ENCODE measurements at places on chromosomes 5 and 9.

DNA sequence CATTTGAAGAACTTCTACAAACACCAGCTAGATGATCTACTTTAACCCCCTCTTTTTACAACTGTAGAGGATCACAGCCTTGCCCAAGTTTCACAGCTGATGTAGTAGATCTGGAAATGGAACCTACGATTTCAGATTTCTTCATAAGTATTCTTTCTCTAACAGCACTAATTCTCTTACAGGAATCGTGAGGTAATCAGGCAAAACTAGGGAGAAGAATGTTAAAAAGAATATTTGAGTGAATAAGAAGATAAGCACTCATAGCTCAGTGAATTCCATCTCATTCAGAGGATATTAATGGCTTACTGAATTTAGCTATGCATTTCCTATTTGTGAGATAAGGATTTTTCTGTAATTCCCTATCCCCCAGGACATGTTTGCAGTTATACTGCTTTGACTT, 42.1 kb downstream of the NADK2 start:
- DNase-seq: no peak
- H3K4me1 ChIP-seq: no peaks in the 10 kb centered on the region
- H3K27me3 ChIP-seq: no peaks in the 10 kb centered on the region
- no peak overlapping the region for H3K27ac ChIP-seq
- H3K36me3 ChIP-seq: peaks cover 13% of the 10 kb centered on the region

DNA sequence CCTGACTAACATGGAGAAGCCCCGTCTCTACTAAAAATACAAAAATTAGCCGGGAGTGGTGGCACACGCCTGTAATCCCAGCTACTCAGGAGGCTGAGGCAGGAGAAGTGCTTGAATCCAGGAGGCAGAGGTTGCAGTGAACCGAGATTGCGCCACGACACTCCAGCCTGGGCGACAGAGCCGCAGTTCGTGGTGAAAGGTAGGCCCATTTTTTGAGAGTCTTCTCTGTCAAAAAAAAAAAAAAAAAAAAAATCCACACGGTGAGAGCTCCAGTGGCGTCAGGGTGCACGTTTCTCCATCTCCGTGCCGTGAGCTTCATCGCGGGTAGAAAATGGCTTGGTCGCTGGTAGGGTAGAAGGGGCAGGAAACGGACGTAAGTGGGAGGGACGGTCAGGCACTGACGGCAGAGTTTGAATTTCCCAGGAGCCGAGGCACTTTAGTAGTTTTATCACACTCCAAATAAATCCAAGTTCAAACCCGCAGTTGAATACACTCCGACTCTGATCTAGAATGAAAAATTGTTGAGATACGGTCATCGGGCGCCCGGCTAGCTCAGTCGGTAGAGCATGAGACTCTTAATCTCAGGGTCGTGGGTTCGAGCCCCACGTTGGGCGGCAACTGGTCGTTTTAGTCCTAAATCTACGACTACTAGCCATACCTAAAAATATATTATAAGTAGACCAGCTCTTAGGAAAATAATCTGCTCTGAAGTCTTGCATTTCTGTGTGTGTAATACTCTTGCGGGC, 2.4 kb upstream of the TRIM7 start:
- peak; percentile 89 for DNase-seq
- peaks cover 40% of the 10 kb centered on the region for H3K4me1 ChIP-seq
- peak overlapping the region; percentile 78 for H3K4me3 ChIP-seq
- H3K27ac ChIP-seq: peak overlapping the region; percentile 86
- peaks cover 4% of the 10 kb centered on the region for H3K36me3 ChIP-seq

GRCh38 chr9:76638001-76638400, 126.2 kb upstream of the PCA3 start:
- DNase-seq: no peak
- H3K27me3 ChIP-seq: peaks cover 2% of the 10 kb centered on the region
- no peak overlapping the region for H3K4me3 ChIP-seq
- no peaks in the 10 kb centered on the region for H3K36me3 ChIP-seq
- H3K27ac ChIP-seq: no peak overlapping the region

DNA sequence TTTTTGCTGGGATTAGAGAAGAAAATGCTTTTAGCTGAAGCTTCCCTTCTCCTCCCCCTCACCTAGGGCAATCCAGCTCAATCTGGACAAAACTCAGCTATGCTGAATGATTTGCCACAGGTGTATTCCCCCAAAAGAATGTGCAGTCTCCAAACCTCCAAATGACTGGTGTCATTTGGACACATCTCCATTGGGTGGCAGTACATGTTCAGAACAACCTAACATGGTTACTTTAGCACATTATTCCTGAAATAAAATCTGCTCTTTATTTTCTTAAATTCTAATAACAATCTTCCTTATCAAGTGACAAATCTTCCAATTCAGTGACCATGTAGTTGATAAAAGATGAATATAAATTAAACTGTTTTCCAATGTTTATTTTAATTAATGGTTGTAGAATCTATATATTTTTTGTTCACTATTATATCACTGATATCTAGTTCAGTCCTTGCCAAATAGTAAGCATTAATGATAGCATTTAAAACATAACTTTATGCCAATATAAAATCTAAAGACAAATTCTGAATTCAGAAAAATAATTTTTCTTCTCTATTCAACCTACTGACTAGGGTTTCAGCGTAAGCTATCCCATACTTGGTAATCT, 61.3 kb upstream of the MOCS2 start:
- H3K27me3 ChIP-seq: peaks cover 13% of the 10 kb centered on the region
- no peak overlapping the region for H3K4me3 ChIP-seq
- H3K36me3 ChIP-seq: no peaks in the 10 kb centered on the region
- H3K4me1 ChIP-seq: no peaks in the 10 kb centered on the region
- H3K27ac ChIP-seq: no peak overlapping the region

DNA sequence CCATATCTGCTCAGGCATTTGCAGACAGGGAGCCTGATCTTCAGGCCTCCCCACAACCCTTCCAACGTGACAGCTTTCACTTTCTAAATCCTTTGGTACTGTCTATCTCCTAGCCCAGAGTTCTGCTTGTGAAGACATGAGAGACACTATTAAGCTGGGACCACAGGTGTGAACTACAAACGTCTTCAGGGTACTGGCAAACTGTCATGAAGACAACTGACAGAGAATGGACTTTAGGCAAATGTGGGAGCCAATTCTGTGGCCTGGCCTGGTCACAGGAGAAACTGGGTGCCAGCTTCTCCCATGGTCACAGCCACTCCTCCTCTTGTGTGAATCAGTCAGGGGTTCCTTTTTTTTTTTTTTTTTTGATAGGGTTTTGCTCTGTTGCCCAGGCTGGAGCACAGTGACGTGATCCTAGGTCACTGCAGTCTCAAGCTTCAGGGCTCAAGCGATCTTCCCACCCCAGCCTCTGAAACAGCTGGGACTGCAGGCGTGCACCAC, 10.4 kb downstream of the TRIM14 start:
- peak overlapping the region; percentile 64 for H3K4me3 ChIP-seq
- peak; percentile 70 for DNase-seq
- peaks cover 85% of the 10 kb centered on the region for H3K36me3 ChIP-seq
- no peaks in the 10 kb centered on the region for H3K27me3 ChIP-seq
- H3K27ac ChIP-seq: peak overlapping the region; percentile 95
- peaks cover 82% of the 10 kb centered on the region for H3K4me1 ChIP-seq
